Tibial nerve (tissue), 4 donors: ENCODE measurements at places on chromosomes 5 and 9. TPM values are rescaled to one million over a fixed set of nuclear protein-coding genes. Genes with fewer than 3 reads are reported as not detected.

The GFRA3 gene
- total RNA-seq = 4.6 TPM

The SVEP1 gene
- total RNA-seq = 97.8 TPM

The C9orf57 gene
- not detected for total RNA-seq

The IFNA21 gene
- total RNA-seq = not detected

The FOXD4L4 gene
- not detected for total RNA-seq

The HSD17B4 gene
- total RNA-seq = 176 TPM

The LCN1 gene
- not detected for total RNA-seq

The PRELID1 gene
- total RNA-seq = 52.6 TPM

The TMEM171 gene
- total RNA-seq = 0.66 TPM

The PTGDS gene
- total RNA-seq = 8,972 TPM

The NUTM2F gene
- not detected for total RNA-seq

The TESK1 gene
- 36.9 TPM for total RNA-seq

The PCDHAC2 gene
- total RNA-seq = 4.2 TPM
